ENCODE measurements at places on chromosomes 11 and 22.

DNA sequence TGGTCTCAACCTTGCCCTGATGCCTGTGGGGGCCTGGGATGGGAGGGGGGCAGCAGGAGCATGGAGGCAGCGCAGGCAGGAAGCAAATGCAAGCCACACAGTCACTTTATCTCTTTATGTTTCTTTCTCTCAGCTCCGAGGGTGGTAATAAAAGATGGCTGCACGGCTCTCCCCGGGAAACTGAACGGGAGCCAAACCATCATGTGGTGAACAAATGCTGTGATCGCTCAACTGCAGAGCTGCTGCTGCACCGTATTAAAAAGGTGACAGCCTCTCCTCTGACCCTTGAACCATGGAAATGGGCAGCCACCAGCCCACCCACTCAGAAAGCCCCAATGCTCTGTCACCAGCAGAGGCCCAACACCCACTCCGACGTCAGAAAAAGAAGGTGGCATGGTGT is 110.0 kb downstream of the TIMP3 start:
- no peak for DNase-seq

DNA sequence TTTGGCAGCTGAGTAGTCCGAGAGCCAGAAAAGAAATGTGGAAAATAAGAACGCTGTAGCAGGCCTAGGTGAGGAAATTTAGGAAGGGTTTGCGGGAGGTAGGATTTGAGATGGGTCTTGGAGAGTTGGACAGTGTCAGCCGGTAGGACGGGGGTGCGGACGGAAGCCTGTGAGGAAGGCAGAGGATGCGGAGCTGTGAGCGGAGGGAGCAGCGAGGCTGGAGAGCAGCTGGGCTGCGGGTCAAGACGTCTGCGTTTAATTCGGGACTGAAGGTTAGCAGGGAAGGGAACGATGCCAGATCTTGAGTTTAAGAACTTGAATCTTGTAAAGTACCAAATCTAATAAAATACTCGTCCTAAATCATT is 669 bp upstream of the TIGD3 start:
- no peak for DNase-seq

DNA sequence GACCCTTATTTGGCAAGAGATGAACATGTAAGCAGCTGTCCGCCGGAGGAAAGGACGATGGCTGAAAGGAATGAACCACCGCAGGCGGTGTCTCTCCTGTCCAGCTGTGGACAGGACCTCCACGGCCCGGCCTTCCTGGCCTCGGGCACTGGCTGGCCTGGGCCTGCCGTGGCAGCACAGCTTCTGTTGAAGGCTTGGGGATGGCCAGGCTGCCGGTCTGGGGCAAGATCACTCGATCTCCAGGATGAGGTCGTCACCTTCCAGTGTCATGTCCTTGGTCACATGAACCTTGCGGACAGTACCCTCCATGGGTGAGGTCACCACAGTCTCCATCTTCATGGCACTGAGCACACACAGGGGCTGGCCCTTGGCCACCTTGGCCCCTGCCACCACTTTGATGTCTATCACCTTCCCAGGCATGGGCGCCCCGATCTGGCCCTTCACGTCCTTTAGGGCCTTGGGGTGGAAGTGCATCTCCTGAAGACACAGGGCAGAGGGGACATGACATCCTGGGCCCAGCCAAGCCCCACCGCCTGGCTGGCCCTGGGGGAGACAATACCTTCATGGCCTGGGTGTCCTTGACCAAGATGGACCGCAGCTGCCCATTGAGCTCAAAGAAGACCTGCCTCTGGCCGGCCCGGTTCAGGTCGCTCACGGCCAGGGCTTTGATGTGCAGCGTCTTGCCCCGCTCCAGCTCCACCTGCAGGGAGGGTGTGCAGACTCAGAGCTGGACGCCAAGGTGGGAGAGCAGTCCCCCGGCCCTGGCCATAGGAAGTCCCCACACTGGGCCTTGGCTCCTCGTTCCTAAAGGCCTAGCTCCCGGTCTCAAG is 5.6 kb downstream of the RCE1 start:
- DNase-seq: no peak

DNA sequence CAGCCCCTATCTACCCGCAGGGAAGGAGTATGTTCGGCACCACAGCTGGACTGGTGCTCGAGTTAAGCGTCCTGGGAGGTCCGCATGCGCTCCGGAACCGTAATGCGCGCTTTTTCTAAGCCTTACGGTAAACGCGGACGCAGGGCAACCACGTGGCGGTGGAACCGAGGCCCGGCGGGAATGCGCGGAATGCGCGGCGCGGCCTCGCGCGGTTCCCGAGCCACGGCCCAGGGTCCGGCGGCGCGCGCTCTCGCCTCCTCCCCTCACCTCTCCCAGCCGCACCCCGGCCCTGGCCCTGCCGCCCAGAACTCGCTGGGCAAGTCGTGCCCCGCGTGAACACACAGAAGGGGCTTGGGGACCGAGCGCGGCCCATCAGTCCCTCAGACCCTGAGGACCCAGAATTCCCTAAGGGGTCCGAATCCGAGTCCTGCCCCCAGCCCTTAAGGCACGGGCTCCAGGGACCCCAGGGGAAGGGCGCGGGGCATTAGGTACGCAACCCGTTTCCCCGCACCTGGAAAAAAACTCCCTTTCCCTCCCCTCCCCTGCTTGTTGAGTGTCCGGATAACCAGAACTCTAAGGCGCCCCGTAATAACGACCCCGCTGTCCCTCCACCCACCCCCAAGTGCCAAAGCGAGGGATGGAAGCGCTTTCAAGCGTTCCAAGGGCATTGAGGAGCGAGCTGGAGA is 4.3 kb upstream of the CCND1 start:
- DNase-seq: no peak

DNA sequence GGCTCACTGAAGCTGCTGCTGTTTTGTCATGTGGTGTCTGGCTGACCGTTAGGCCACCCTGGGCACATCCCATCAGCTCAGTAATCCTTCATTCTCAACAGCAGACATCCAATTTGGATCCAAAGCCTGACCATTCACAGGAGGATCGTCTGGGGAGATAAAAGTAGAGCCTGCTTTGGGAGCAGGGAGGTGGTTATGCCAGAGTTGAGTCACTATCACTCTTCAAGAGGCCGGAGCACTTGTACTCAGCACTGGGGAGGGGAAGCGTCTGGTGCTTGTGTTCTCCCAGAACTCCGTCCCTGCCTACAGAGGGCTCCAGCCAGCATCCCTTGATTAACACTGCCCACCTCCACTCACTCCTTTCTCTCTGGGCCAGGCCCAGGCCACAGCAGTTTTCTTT is 382.6 kb downstream of the OPCML start:
- DNase-seq: no peak

DNA sequence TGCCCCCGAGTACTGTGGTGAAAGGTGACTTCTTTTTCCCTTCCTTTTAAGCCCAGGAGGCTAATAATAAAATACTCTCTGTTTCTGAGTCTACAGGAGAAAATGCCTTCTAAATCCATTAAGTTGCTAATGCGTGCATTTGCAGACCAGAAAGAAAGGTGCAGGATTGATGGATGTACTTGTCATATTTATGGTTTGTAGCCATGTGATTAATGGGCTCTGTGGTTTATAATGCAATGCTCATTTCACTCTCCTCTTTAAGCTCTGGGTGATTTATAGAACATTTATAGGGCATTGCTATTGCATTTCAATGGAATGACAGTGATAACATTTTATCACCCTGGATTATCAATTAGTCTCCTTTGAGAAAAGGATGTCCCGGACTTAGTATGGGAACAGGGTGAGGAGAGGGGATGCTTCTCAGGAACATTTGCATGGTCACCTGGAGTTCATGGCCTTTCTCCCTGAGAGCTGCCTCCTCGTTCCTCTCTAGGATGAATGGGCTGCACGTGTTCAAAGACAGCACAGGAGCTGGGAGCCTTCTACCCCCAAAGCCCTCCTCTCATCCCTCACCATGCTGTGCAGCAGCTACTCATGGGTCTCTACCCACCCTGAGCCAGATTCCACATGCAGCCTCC is 82.8 kb upstream of the HMGXB4 start:
- DNase-seq: no peak

DNA sequence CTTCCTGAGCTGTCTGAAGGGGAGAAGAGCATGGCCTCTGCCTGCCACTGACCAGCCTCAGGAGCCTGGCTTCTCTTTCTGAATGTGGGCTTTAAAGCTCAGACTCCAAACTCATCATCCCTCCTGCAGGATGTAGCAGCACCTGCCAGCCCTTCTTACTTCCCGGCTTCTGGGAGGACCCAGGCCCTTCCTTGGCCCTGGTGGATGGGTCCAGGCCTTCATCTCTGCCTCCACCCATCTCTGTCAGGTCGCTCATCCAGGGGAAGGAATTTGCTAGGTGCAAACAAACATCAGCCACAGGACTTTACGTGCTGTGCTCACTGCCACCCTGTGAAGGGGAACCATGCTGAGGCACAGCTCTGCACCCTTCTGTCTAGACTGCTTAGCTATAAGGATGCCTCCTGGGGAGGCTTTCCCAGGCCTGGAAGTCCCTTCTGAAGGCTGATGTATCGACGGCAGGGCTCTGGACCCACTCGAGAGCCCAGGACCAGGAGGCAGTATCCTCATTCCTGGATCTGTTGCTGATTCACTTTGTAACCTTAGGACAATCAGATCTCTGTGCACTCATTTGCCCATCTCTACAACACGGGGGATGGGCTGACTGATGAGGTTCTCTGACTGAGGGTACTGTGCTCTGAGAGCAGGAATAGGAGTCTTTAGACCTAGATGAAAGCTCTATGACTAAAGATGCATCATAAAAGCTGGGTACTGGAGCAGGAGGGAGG is 30.9 kb downstream of the USP35 start:
- DNase-seq: no peak

DNA sequence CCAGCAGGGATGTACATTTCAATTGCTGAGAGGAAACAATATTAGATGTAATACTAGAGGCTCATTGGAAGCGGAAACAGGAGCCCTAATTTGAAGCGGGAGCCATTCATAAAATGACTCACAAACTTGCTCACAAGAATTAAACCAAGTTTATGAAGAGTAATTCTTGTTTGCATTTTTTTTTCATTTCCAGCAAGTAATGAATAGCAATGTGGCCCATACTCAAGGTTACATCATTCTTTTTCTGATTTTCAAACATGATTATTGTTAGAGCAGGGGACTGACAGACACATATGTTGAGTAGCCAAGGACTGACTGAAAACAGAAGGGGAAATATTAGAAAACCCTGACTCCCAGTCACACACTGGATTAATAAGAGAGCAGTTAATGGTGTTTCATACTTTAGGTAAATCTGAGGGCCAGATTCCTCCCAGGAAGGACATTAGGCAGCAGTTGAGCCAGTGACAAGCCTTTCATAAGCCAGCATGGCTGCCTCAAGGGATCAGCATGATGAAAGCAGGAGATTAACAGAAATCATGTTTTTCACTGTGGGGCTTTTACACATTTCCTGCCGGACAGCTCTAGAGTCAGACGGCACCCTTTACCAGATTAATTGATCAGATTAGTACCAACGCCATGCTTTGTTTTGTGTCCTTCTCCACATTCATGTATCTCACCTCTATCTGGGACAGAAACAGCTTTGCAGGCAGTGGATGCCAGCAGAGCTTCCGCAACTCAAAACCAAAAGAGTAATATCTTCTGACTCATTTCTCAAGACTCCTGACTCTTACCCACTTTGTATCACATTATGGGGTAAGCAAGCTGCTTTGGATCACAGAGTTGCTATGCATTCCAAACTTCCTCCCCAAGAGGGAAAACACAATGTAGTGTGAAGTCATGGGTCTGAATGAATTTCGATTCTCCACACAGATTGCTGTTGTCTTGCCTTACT is 831.6 kb downstream of the KCNA4 start:
- no peak for DNase-seq

DNA sequence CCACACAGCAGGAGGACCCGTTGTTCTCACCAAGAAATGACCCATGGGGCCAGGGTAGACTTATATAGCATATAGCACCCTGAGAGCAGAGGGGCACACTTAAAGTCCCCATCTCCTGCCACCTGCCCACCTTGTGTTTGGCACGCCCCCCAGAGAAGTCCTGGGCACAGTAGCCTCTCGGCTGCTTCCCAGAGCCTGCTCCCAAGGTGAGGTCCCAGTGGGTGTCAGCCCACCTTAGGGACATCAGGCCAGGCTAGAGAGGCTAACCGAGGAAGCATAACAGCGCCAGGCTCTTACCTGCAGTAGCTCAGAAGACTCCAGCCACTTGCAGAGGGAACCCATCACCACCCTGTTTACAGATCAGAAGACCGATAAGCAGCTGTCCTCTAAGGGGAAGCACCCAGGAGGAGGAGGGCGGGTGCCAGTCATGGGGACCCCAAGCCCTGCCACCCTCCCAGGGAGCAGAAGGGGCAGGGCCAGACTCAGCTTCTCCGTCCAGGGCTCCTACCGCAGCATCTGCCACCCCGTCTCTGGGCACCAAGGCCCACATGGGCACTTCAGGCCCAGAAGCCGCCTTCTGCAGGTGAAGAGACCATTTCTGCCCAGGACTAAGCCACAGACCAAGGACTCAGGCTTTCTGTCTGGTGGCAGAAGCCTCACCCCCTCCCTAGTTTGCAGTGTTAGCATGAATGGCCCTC is 34.9 kb upstream of the HMOX1 start:
- DNase-seq: no peak

- DNase-seq: no peak
These were observed 11.1 kb downstream of the OR5A2 start for GRCh38 chr11:59415111-59415510.

DNA sequence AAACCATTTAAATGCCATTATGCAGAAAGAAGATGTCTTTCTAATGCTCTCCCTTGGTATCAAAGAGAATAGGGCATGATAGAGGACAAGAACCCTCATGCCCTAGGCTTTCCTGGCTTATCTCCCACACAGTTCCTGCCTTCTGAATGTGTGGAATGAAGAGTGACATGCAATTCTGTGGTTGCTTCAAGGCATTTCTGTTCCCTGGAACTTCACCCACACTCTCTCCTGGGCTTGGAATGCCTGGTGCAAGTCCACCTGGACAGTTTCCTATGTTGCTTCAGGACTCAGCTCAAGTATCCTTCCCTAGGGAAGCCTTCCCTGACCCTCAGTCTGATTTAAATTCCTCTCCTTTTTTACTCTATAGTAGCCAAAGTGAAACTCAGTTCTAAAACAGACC is 53.8 kb upstream of the DRD2 start:
- no peak for DNase-seq

DNA sequence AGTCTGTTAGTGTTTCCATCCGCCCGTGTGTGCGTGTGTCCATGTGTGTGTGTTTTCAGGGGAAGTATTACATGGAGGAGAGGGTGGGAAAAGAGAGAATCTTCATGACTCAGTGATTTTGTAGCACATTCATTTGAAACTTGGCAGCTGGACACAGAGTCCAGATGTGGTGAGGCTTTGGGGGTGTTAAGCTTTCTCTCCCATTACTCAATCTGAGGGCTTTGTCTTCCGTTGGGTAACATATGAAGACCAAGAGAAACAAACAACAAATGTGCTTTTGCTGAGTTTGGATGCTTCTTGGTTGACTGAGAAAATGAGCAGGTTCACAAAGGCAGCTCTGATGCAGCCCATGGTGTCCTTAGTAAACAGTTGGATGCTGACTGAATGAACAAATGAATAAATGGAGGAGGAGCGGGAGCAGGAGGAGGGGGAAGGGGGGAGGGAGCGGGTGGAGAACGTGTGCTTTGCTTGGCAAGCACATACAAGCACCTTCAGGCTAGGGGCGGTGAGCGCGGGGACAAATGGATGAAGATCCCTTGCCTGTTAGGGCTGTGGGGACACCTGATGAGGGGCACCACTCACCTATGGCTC is 104.3 kb downstream of the ST3GAL4 start:
- DNase-seq: no peak
